WERI-Rb-1 (cell line): ENCODE measurements at places on chromosomes 7 and 10.

DNA sequence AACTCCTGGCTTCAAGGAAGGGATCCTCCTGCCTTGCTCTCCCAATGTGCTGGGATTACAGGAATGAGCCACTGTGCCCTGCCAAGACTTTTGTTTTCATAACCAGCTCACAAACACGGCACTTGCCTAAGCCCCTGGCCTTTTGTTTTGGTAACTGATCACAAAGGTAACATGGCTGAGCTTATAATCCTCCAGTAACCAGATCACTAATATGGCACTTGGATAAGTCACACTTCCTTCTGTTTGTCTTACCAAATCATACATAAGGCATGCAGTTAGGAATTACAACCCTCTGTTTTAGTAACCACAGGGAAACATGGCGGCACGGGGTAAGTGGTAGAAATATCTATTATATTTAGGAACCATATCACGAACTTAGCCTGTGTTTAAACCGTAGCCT is 577.1 kb downstream of the CALN1 start:
- DNase-seq = no peak

- no peak for DNase-seq
Observed at GRCh38 chr10:49484486-49485235, 54.3 kb downstream of the ERCC6 start.

DNA sequence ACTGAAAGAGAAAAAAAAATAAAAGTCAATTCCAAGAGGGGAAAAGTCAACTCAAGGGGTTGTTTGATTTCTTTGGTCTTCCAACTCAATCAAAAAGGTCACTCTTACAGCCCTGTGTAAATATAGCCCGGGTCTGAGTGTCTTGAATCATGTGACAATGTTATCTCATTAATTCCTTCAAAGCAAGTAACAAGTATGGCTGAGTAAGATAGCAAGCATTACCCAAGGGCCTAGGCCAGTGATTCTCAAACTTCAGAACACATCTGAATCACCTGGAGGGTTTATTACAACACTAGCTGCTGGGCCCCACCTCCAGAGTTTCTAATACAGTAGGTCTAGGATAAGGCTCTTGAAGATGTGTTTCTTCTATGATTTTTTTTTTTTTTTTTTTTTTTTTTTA is 125.0 kb downstream of the PRLHR start:
- DNase-seq = no peak

- no peak for DNase-seq
Observed at GRCh38 chr10:24306507-24306875, 97.6 kb downstream of the KIAA1217 start.

DNA sequence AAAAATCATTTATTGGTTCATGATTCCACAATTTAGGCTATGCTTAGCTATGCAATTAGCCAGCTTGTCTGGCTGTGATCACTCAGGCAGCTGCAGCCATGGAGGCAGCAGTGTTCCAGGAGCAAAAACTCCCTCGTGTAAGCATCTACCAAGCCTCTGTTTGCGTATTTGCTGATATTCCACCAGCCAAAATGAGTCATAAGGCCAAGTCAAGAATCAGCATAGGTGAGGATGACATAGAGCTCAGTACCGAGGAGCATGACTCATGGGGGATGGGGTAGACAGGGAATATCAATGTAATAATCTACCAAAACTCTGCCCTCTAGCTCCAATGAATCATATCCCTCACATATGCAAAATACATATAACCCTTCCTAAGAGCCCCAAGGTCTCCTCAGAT is 63.3 kb downstream of the IMMP2L start:
- DNase-seq = no peak

DNA sequence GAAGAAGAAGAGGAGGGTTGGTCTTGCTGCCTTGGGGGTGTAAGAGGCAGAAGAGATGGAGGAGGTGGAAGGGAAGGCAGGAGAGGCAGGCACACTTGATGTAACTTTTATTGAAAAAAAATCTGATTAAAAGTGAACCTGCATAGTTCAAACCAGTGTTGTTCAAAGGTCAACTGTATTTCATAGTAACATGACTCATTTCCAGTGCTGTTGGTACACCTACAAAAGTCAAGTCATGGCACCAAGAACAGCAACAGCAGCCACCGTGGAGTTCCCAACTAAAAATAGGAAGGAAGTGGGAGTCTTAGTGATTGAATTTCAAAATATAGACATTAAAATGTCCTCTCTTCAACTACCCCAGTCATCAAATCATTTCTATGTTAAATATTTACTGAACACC is 88.5 kb downstream of the CTNNA3 start:
- DNase-seq = no peak

DNA sequence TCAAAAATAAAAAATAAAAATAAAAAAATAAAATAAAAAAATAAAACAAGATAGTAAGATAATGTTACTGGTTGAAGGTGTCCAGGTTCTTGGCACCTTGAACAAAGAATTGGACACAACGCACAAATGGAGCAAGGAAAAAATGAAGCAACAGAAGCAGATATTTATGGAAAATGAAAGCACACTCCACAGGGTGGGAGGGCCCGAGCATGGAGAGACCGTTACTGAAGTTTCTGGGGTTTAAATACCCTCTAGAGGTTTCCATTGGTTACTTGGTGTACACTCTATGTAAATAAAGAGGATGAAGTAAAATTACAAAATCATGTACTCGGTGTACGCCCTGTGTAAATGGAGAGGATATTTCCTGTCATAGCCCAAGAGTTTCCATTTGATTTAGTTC is 15.7 kb upstream of the PFKP start:
- DNase-seq = no peak

- DNase-seq = no peak
Observed at GRCh38 chr10:76946270-76946669, 691.3 kb downstream of the KCNMA1 start.

- DNase-seq = no peak
Observed at GRCh38 chr10:557792-558328, 131.6 kb downstream of the DIP2C start.

DNA sequence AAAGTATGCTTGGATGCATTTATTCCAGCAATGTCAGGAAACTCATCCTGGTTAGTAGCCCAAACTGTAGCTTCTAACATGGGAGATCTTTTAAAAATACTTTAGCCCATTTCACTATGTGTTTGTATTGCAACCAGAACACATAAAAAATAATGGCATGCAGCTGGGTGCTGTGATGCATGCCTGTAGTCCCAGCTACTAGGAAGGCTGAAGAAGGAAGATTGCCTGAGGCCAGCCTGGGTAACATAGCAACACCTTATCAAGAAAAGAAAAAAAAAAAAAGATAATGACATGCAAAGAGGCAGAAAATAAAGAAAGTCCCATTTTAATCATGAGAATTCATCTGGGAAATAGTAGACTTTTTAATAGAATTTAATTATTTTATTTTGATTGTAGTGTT is 517.0 kb upstream of the TEX47 start:
- DNase-seq = no peak

DNA sequence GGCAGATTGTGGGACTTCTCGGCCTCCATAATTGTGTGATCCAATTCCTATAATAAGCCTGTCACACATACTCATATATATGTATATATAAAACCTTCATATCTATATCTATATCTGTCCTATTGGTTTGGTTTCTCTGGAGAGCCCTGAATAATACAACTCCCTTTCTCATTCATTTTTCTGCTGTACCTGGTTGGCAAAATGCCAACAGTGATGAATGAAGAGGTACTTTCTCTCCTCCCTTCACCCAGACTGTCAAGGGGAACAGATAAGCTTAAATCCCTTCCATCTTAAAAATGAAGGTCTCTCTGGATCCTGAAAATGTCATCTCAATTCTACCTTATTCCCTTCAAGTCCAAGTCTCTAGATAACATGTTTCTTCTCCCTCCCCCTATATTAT is 60.3 kb upstream of the FOXP2 start:
- DNase-seq = no peak

- DNase-seq = no peak
Observed at GRCh38 chr7:93150200-93150835, 2.1 kb upstream of the SAMD9L start.

GRCh38 chr7:119572132-119572531 is 700.8 kb upstream of the KCND2 start:
- DNase-seq = peak; percentile 25

GRCh38 chr7:108280136-108280535 is 150.0 kb upstream of the LAMB4 start:
- DNase-seq = no peak

- no peak for DNase-seq
Observed at GRCh38 chr10:124654686-124655085, 89.5 kb downstream of the FAM53B start.

GRCh38 chr10:118926903-118927302 is 102.6 kb upstream of the NANOS1 start:
- no peak for DNase-seq

GRCh38 chr10:7826971-7827370 is 8.7 kb downstream of the TAF3 start:
- DNase-seq = no peak

DNA sequence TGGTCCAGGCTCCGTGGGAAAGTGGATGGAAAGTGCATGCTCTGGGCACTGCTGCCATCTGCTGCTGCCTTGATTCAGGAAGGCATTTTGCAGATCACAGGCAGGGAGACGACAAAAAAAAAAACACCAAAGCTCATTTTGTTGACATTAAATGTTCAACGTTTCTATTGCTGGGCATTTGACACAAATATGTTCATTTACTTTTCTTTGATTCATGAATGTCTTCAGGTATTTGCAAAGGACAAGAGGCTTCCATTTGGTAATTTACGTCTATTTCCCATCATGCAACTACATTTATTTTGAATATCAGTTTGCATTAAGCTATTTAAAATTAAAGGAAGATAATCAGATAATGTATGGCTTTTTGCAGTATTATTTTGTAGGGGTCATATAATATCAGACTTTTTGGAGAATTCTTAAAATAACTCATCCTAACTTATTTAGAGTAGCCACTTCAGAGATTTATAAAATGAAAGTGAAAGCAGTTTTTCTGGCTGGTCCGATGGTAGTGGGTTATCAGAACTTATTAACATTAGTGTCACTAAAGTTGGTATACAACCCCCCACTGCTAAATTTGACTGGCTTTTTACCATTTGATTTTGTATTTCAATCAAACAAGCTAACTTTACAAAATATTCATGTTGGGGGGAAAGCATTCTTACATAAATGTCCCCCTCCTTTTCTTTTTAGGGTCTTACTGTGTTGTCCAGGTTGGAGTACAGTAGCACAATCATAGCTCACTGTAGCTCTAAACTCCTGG is 65.3 kb downstream of the PDIA4 start:
- peak; percentile 71 for DNase-seq

DNA sequence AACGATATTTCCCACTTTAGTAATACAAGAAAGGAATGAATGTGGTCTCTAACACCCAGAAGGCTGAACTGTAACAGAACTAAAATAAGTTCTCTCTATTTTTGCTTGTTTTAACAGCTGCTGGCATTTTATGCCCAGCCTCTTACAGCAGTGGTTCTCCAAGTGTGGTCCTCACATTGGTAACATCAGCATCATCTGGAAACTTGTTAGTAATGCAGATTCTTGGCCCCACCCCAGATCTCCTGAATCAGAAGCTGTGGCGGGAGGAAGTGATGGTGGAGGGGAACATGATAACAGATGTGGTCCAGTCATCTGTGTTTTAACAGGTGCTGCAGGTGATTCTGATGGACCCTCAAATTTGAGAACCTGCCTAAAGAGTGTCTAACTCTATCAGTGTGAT is 170.1 kb downstream of the TMEM26 start:
- DNase-seq = no peak

DNA sequence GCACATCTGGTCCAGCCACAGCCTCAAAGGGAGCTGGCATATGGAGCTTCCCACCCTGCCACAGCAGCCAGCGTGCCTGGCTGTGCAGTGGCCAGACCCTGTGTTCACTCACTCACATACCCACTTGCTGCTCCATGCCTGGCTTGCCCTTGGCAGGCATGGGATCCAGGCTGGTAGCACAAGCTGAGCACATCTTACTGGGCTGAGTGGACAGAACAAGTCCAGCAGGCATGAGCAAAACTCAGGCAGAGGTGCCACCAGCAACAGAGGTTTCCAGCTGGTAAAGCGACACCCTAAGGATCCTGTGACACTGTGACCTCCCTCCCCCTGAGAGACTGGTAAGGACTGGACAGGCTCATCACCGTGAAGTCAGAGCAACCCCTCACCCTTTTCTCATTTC is 25.1 kb downstream of the SVIL start:
- no peak for DNase-seq

- DNase-seq = no peak
Observed at GRCh38 chr10:1454428-1454827, 282.9 kb downstream of the ADARB2 start.

GRCh38 chr10:102645741-102646609 is 1.7 kb downstream of the TRIM8 start:
- peak; percentile 62 for DNase-seq

GRCh38 chr7:77734659-77735421 is 38.6 kb downstream of the RSBN1L start:
- DNase-seq = no peak

- DNase-seq = no peak
Observed at GRCh38 chr10:127034034-127034633, 128.9 kb downstream of the DOCK1 start.

- no peak for DNase-seq
Observed at GRCh38 chr10:58330431-58330830, 4.4 kb upstream of the UBE2D1 start.

- no peak for DNase-seq
Observed at GRCh38 chr10:50437248-50437647, 185.9 kb upstream of the ASAH2 start.

GRCh38 chr7:23247046-23247602 is 549 bp downstream of the GPNMB start:
- no peak for DNase-seq

- no peak for DNase-seq
Observed at GRCh38 chr10:48910548-48910947, 29.1 kb downstream of the LRRC18 start.

DNA sequence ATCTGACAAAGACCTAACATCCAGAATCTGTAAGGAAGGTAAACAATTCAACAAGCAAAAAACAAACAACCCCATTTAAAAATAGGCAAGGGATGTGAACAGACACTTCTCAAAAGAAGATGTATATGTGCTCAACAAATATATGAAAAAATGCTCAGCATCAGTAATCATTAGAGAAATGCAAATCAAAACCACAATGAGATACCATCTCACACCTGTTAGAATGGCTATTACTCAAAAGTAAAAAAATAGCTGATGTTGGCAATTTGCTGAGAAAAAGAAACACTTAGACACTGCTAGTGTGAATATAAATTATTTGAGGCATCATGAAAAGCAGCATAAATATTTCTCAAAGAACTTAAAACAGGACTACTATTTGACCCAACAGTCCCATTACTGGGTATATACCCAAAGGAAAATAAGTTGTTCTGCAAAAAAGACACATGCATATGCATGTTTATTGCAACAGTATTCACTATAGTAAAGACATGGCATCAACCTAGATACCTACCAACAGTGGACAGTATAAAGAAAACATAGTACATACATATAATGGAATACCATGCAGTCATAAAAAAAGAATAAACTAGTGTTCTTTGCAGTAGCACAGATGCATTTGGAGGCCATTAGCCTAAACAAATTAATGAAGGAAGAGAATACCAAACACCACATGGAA is 980.1 kb downstream of the KCNMA1 start:
- DNase-seq = no peak

- no peak for DNase-seq
Observed at GRCh38 chr7:36039243-36039642, 113.8 kb upstream of the EEPD1 start.
